ENCODE measurements at places on chromosomes 6 and 20.

DNA sequence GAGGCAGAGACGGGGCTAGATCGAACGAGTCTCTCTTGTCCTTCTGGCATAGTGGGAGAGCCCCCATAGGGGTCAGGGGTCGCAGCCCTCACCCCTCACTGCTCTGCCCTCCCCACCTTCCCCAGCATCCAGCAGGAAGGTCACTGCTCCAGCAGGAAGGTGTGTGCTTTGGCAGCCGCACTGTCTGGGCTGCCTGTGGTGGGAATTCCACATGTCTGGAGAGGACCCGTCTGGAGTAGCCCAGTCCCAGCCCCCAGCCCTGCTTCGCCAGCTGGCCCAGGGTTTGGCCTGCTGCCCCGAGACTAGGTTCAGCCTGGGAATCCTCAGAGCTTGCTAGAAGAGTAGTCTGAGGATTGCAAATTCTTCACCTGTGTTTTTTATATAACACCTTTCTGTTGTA is 2.5 kb upstream of the R3HDML start:
- DNase-seq: no peak

DNA sequence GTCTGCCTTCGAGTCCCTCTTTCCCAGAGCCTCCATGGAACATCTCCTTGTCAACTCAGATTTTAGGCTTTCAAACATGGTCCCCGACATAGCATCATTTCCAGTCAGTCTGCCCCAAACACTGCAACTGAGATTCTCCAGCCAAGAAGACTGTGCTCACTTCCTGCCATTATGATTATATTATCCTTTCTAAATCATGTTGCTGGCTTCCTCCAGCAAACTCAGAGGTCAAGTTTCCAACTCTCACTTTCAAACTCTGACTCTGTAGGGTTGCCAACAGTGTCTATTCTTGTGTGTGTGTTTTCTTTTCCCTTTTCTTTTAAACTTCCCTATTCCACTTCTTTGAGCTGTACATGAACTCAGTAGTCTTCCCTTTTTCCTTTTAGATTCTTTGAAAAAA is 61.2 kb upstream of the TRAF3IP2 start:
- no peak for DNase-seq

DNA sequence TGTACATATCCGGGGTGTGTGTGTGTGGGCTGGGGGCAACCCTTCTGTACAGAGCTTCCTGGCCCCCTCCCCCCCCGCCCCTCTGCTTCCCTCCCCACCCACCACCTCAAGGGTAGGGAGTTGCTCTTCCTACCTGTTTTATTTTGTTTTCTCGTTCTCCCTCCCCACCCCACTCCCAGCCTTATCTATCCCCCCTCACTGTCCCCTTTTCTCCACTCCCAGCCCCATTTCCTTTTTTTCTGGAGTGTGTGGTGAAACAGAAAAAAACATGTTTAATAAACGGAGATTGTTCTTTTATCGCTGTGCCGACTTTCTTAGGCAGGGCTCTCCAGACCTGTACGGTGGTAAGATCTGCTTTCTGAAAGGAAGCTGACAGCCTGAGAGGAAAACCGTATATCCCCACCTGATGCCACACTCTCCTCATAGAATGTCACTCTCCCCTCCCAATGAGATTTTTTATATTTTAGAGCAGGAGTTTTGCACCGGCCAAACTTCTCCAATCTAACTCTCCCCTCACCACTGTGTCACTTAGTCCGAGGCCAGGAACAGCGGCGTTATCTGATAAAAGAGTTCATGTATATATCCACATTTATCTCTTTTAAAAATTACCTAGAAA is 875 bp upstream of the ZBTB9 start:
- DNase-seq: no peak

- no peak for DNase-seq
Observed at GRCh38 chr20:63217706-63218105, 1.8 kb upstream of the YTHDF1 start.

GRCh38 chr20:43430265-43431133 is 27.2 kb upstream of the SRSF6 start:
- DNase-seq: no peak

- DNase-seq: no peak
Observed at GRCh38 chr6:118171852-118172251, 264.8 kb downstream of the SLC35F1 start.

GRCh38 chr6:36320475-36320874 is 16.2 kb downstream of the BNIP5 start:
- no peak for DNase-seq

DNA sequence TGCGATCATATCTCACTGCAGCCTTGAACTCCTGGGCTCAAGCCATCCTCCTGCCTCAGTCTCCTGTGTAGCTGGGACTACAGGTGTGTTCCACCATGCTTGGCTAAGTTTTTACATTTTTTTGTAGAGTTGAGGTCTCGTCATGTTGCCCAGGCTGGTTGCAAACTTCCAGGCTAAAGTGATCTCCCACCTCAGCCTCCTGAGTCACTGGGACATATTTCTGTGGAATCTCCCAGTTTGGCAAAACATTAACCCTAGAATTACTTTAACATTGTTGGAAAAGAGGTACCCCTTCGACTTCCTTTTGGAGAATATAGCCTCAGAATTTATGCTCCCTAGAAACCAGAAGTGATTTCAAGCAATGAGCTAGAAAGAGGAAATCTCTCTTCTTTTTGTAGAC is 57.2 kb downstream of the SHLD1 start:
- DNase-seq: no peak

- no peak for DNase-seq
Observed at GRCh38 chr6:124984668-124985338, 22.6 kb downstream of the RNF217 start.

GRCh38 chr6:107132330-107132954 is 17.1 kb upstream of the BEND3 start:
- no peak for DNase-seq

DNA sequence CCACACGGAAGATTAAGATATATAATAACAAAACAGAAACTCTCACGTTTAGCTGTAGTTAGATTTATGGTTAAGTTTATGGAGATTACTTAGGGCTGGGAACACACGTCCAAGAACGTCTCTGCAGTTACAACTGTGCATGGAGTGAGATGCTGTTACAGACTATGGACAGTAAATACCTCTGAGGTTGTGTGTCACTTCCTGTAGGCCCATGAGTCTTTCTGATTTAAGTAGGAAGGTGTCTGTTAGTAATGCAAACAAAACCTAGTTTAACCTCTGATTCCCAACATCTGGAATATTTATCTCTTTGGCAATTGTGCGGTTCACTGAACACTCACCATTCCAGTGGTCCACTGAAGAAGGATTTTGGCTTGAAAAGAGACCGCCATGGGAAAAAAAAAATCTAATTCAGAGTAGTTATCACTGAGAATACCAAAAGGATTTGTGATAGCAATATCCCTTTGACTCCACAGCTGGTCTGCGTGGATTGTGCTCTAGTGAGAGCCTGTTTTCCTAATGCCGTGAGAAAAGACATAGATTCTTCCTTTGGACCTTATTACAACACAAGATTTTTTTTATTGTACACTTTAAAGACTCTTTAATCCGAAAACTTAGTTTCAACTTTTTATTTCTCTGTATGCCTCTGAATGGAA is 478.2 kb upstream of the CITED2 start:
- no peak for DNase-seq

DNA sequence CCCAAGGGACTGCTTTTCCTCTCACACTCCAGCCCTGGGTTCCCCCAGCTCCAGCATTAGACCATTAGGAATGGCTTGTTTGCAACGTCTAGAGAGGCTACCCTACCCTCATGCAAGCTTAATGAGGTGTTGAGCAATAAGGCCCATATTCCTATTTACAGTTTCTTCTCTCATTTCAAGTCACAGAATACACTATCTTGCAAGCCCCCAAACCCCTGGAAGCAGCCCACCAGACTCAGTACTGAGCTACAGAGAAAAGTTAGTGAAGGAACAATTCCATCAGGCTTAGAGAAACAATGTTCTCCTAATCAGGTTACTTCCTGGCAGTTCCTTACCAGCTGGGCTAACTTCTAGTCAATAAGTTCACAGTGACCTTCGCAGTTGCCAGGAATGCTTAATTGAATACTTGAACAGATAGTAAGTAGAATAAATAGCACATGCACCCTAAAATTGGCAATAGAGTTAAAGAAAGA is 606.5 kb upstream of the NOX3 start:
- no peak for DNase-seq

DNA sequence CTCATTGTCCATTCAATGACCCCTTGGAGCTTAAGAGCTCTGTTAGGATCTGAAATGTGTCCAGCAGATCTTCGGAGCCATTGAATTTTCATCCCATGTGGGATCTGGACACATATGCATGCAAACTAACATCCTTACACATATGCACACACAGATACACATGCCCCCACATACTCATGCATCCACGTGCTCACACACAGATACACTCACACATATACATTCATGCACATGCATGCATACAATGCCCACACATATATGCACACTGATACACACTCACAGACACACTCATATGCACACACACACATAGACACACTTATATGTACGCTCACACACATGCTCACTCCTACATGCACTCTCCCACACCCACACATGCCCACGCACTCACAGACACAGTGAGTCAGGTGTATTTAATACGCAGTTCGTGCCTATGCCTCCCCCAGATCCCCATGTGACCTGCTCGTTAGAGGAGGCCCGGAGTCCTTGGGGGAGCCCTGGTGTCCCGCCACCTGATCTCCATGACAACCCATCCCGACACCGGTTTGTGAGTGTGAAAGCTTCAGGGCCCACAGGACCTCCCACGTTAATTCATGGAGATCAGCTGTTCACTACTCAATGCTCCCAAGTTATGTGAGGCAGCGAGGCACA is 121.9 kb upstream of the SULF2 start:
- DNase-seq: no peak

DNA sequence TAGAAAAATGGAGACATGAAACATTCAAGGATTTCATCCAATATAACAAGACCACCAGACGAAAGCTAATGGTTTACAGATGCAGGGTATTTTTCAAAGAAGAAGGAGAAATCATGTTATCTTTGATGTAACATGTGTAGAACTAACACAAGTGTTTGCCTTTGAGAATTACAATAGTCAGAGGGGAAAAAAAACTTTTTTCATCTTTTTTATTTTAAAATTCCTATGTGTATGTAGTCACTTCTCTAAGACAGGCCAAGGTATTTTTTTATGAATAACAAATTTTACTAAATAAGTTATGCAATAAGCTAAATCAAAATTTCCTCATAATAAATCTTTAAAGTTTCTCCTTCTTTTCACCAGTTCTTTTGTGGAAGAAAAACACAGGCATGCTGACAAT is 161.4 kb downstream of the PDE7B start:
- no peak for DNase-seq

DNA sequence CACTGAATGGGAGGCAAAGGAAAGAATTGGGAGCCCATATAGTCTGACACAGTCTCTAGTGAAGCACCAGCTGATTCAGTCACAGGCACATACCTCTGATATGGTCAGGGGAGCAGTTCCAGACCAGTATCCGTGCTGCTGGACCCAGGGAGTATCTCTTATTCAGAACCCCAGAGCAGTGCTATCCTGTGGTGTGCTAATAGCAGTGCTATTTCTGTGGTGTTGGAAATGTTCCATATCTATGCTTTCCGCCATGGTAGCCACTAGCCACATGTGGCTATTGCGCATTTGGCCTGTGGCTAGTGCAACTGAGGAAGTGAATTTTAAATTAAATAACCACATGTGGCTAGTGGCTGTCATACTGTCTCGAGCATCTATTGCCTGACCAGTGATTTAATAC is 11.0 kb downstream of the SCUBE3 start:
- DNase-seq: no peak

- DNase-seq: no peak
Observed at GRCh38 chr20:1674361-1674760, 16.8 kb upstream of the SIRPG start.

- no peak for DNase-seq
Observed at GRCh38 chr20:41669708-41670263, 51.6 kb upstream of the CHD6 start.

- no peak for DNase-seq
Observed at GRCh38 chr6:139981066-139981624, 606.7 kb upstream of the CITED2 start.

GRCh38 chr20:1225783-1226654 is at the start of gene RAD21L1:
TSS of gene RAD21L1 (plus strand) at chr20:1226044. CDS start at chr20:1228454, 2,410 bp downstream.
- DNase-seq: peak; percentile 79

GRCh38 chr6:134848076-134848475 is 101.8 kb downstream of the ALDH8A1 start:
- no peak for DNase-seq

DNA sequence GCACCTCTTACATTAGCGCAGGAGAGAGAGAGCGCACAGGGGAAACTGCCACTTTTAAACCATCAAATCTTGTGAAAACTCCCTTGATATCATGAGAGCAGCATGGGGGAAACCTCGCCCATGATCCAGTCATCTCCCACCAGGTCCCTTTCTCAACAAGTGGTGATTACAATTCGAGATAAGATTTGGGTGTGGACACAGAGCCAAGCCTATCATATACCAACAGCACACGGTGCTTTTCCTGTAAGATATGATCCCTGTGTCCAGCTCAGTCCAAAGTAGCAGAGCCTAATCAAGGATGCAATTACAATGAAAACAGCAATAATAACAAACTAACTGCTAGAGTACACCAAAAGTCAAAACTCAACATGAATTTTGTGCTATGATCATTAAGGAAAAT is 148.7 kb upstream of the TCF21 start:
- DNase-seq: no peak

GRCh38 chr6:107670792-107671199 is 153.3 kb downstream of the SCML4 start:
- DNase-seq: peak; percentile 81
